ENCODE measurements at places on chromosomes 16 and 17.

GRCh38 chr17:14818469-14818868 is 446.7 kb downstream of the PMP22 start:
- H3K4me1 ChIP-seq = peaks cover 2% of the 10 kb centered on the region
- H3K4me3 ChIP-seq = no peak overlapping the region
- H3K36me3 ChIP-seq = no peaks in the 10 kb centered on the region
- DNase-seq = no peak
- H3K27ac ChIP-seq = no peak overlapping the region

DNA sequence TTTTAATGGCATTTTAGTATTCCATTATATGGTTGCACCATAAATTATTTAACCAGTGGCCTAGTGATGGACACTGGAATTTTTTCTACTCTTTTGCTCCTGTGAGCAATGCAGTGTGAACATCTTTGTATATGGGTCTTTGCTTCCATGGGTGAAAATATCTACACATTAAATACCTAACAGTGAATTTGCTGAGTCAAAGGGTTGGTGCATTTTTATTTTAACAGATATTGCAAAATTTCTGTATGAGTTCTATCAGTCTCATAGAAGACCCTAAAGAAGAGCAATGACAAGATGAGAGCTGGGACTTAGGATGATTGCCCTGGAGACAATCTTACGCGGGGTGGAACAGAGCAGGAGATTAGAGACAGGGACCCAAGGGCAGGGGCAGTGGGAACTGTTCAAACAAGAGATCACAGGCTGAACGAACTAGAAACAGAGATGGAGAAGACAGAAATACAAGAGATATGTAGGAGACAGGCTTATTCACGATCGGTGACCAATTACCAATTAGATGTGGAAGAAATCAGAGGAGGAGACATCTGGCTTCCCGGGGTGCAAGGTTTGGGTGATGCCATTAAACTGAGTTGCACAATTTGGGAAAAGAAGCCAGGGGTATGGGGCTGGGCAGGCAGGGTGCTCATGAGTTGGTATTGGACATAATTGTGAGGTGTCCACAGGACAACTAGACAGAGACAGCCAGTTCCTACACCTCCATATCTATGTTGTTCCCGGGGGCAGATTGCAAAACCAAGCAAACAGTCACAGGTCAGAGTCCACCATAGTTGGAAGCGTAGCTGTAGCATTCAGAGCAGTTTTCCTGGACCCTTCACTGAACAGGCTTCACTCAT is 39.9 kb upstream of the LONP2 start:
- no peak overlapping the region for H3K4me3 ChIP-seq
- no peaks in the 10 kb centered on the region for H3K36me3 ChIP-seq
- H3K27me3 ChIP-seq = peaks cover 28% of the 10 kb centered on the region
- no peaks in the 10 kb centered on the region for H3K4me1 ChIP-seq
- no peak overlapping the region for H3K27ac ChIP-seq
- DNase-seq = no peak

DNA sequence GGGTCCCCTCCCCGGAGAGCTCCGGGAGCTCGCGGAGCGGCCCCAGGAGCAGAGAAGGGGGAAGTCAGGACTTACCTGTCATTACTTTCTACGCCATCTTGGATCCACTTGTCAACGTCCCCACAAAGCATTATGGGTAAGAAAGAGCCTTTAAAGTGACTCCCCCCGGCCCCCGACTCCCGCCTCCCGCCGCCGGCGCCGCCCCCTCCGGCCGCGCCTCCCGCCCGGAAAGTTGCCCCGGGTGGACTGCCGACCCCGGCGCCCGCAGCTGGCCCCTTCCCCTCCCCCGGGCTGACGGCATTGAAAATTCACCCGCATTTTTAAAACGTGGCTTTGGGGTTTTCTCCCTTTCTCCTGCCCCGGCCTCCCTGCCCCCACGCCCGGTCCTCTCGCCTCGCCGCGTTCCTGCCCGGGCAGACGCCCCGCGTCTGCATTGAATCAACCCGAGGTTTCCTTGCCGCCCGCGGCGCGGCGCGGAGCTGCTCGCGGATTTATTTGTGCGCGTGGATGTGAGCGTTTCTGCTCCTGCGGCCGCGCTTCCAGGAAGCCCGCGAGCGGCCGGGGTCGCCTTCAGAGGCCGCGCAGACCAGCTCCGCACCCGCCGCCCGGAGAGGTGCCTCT is at the start of gene HELZ:
TSS of gene HELZ (minus strand) at position 124 of the 621 bp plus-strand sequence. CDS start 26,392 bp downstream, outside the sequence.
- no peaks in the 10 kb centered on the region for H3K27me3 ChIP-seq
- peaks cover 53% of the 10 kb centered on the region for H3K4me1 ChIP-seq
- peaks cover 30% of the 10 kb centered on the region for H3K36me3 ChIP-seq
- peak within 1 kb of the TSS; percentile 85 for H3K4me3 ChIP-seq
- DNase-seq = peak; percentile 82

GRCh38 chr17:13418891-13419290 is 182.8 kb downstream of the HS3ST3A1 start:
- no peaks in the 10 kb centered on the region for H3K36me3 ChIP-seq
- no peak for DNase-seq
- H3K4me1 ChIP-seq = no peaks in the 10 kb centered on the region
- H3K4me3 ChIP-seq = no peak overlapping the region
- H3K27me3 ChIP-seq = no peaks in the 10 kb centered on the region

- no peak for DNase-seq
- H3K27me3 ChIP-seq = no peaks in the 10 kb centered on the region
- no peak overlapping the region for H3K4me3 ChIP-seq
- no peaks in the 10 kb centered on the region for H3K4me1 ChIP-seq
- H3K27ac ChIP-seq = no peak overlapping the region
- H3K36me3 ChIP-seq = peaks cover 2% of the 10 kb centered on the region
Observed at GRCh38 chr16:69223882-69224281, 36.9 kb downstream of the SNTB2 start.

DNA sequence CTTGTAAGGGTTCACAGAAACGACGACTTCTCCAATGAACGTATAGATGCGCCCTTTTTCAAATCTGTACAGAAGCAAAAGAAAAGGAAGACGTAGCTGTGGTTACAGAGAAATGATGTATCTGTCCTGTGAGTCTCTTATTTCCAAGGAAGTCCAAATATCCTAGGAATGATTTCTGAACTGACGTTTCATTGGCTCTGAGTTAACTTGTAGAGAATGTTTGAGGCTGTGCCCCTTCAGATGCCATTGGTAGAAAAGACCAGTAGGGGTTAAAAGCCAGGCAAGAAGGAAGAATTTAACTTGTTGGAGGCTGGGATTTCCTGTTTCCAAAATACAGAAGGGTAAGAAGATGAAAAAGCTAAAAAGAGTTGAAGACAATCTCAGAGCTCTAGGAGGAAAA is 96.2 kb downstream of the MYO1D start:
- H3K36me3 ChIP-seq = no peaks in the 10 kb centered on the region
- no peaks in the 10 kb centered on the region for H3K27me3 ChIP-seq
- H3K4me3 ChIP-seq = no peak overlapping the region
- no peak overlapping the region for H3K27ac ChIP-seq

DNA sequence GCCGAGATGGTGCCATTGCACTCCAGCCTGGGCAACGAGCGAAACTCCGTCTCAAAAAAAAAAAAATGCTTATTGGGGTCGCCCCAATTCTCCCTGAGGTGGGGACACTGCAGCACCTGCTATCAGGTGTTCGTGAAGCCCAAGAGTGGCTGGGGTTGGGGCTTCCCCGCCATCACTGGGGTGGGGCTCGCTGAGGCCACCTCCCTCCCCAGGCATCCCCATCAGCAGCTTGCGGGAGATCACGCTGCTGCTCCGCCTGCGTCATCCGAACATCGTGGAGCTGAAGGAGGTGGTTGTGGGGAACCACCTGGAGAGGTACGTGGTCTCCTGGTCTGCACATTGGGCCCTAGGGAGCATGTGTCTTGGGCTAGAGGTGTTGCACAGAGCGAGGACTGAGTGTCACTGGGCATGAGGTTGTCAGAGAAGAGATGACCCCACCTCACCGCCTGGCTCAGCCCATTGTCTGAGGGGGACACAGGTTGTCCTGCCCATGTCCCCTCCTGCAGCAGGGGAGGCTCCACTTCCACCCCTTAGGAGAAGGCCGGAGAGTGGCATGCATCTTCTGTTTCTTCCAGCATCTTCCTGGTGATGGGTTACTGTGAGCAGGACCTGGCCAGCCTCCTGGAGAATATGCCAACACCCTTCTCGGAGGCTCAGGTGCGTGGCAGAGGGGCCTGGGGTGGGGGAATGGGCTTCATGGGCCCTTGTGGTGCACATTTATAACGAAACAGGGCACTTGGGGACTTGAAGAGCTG is 4.9 kb downstream of the CDK10 start:
- H3K27me3 ChIP-seq = no peaks in the 10 kb centered on the region
- peaks cover 25% of the 10 kb centered on the region for H3K4me1 ChIP-seq
- no peak overlapping the region for H3K27ac ChIP-seq
- H3K4me3 ChIP-seq = no peak overlapping the region
- no peak for DNase-seq

GRCh38 chr17:47742319-47743181 is 9.5 kb downstream of the TBX21 start:
- H3K4me1 ChIP-seq = peaks cover 56% of the 10 kb centered on the region
- H3K27me3 ChIP-seq = no peaks in the 10 kb centered on the region
- DNase-seq = no peak

DNA sequence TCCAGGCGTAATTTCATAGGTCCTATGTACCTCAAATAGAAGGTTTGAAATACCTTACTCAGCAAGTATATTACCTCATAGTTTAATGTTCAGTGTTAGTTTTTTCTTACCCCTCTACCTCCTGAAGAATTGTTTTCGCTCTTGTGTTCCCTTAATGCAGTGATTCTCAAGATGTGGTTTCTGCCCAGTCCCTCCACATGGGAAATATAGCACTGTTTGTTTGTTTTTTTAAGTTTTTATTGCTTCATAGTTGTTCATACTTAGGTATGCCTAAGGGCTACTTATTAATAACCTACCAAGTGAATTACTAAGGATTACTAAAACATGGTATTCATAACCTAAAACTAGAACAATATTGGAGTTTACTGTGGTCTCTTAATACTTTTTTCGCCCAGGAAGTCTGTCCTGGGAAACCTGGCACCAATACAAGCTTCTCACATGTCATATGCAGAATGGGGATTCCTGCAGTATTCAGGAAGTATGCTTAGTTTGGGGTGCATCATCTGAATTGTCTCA is 5.0 kb downstream of the RSPRY1 start:
- H3K4me1 ChIP-seq = peaks cover 33% of the 10 kb centered on the region
- H3K27me3 ChIP-seq = no peaks in the 10 kb centered on the region
- H3K27ac ChIP-seq = peak overlapping the region; percentile 17
- DNase-seq = no peak
- H3K4me3 ChIP-seq = no peak overlapping the region

GRCh38 chr16:49352892-49353291 is 20.7 kb upstream of the C16orf78 start:
- H3K4me1 ChIP-seq = no peaks in the 10 kb centered on the region
- DNase-seq = no peak
- H3K4me3 ChIP-seq = no peak overlapping the region
- H3K27ac ChIP-seq = no peak overlapping the region

- no peak for DNase-seq
- no peak overlapping the region for H3K4me3 ChIP-seq
- H3K4me1 ChIP-seq = peaks cover 32% of the 10 kb centered on the region
- H3K27ac ChIP-seq = no peak overlapping the region
- peaks cover 34% of the 10 kb centered on the region for H3K36me3 ChIP-seq
- H3K27me3 ChIP-seq = peaks cover 5% of the 10 kb centered on the region
Observed at GRCh38 chr17:82985428-82985805, 94.0 kb upstream of the METRNL start.

GRCh38 chr17:44323359-44324091 is 1.1 kb downstream of the SLC25A39 start:
- peak overlapping the region; percentile 41 for H3K27ac ChIP-seq
- peaks cover 26% of the 10 kb centered on the region for H3K4me1 ChIP-seq
- peak overlapping the region; percentile 80 for H3K4me3 ChIP-seq
- H3K36me3 ChIP-seq = peaks cover 6% of the 10 kb centered on the region
- DNase-seq = peak; percentile 43

DNA sequence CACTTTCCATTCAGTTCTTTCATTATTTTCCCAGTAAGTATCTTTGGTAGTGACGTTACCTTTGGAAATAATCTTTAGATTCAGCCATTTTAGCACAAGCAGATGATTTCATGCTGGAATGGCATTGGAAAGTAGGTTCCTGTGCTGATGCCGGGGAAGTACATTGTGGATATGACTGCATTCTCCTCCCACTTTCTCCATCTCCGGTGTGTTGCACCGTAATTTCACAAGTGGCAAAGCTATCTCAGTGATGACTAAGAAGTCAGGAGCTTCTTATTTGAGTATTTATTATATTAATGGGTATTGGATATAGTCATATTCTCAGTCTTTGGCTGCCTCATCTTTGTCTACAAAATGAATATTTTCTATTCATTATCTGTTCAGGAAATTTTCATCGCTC is 69.8 kb downstream of the MRTFB start:
- no peak overlapping the region for H3K4me3 ChIP-seq
- DNase-seq = no peak
- no peaks in the 10 kb centered on the region for H3K27me3 ChIP-seq
- H3K36me3 ChIP-seq = peaks cover 8% of the 10 kb centered on the region

DNA sequence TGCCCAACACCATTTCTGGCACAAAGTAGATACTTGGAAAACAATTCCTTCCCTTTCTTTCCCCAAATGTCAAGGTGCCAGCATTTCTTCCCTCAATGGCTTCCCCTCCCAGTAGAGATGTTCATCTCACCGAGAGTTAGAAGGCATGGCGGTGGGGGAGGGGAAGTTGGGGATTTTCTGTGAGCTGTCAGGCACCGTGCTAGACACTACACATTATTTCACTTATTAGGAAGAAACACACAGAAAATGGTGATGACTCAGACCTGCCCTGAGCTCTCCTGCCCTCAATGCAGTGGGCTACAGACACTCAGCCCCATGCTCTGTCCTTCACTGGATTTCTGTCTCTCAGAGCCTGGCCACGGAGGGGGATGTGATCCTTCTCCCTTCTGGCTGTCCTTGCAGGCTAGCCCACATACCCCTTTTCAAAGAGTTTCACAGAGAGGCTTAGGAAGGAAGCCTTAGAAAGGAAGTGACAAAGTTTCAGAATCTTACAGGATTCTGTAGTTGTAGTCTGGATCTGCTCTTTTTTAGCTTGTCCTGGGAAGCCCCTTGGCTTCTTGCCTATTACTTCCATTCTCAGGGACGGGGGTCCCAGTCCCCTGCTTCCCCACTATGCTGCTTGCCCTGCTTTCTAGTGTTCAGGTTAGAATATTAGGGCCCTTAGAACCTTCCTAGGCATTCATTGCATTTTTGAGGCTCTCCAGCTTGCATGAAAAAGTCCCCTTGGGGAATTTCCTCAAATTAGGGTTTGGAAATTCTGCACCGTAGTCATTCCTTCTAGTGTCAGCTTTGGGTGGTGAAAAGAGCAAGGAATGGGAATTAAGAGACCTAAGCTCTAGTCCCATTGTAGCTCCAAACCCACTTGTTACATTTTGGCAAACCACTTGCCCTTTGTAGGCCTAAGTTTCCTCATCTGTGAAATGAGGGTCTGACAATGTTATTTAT is 12.2 kb upstream of the CCL5 start:
- H3K4me3 ChIP-seq = peak overlapping the region; percentile 16
- H3K36me3 ChIP-seq = peaks cover 10% of the 10 kb centered on the region
- H3K27me3 ChIP-seq = no peaks in the 10 kb centered on the region
- H3K27ac ChIP-seq = peak overlapping the region; percentile 90
- peaks cover 87% of the 10 kb centered on the region for H3K4me1 ChIP-seq

DNA sequence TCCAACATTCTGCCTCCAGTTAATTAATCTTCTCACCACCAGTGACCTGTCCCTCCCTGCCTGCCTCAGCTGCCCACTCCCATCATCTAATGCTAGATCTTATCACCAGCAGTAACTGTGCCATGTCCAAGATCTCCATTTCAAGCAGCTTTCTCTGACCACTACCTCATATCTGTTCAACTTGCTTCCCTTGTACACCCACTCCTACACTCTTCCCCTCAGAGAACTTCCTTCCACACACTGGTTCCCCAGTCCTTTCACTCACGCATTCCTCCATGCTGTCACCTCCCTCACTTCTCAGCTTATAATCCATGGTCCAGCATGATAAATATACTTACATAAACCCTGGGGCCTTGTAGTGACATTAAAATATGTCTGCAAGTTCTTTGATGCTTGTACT is 31.8 kb upstream of the DYNLL2 start:
- H3K4me1 ChIP-seq = peaks cover 4% of the 10 kb centered on the region
- no peak for DNase-seq
- H3K36me3 ChIP-seq = no peaks in the 10 kb centered on the region
- no peak overlapping the region for H3K27ac ChIP-seq
